ACHN (cell line): ENCODE measurements at places on chromosomes 1 and 21.

- no peak for DNase-seq
Measured at GRCh38 chr1:54325703-54326461, 80.3 kb downstream of the SSBP3 start.

DNA sequence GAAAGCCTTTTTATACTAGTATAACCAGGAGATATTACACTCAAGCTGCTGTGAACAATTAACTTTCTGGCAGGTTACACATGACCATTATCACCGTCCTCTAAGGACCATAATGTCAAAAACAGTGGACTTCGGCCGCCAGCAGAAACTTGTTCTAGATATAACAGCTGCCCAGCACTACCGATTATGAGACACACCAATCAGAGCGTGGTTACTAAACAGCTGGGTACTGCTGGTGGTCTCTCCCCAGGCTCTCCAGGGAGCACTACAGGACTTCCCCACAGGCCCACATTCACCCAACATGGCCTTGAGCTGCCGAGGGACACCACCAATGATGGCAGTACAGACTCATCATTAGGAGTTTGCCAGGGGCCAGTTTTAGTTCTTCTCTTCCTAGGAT lies 57.9 kb upstream of the CTBS start:
- no peak for DNase-seq

GRCh38 chr1:86913896-86914600 lies at the start of gene SELENOF:
SELENOF (minus strand) TSS chr1:86914126; CDS start chr1:86914111, 15 bp downstream.
- peak; percentile 99 for DNase-seq

GRCh38 chr1:193229136-193229535 lies 42.7 kb upstream of the B3GALT2 start:
- no peak for DNase-seq

- DNase-seq, result no peak
Measured at GRCh38 chr1:192086644-192087043, 71.6 kb upstream of the RGS18 start.

- no peak for DNase-seq
Measured at GRCh38 chr1:220817907-220818306, 31.2 kb downstream of the MTARC1 start.

GRCh38 chr21:37671381-37671780 lies 244.9 kb downstream of the KCNJ6 start:
- DNase-seq, result no peak

- no peak for DNase-seq
Measured at GRCh38 chr1:115652236-115652788, 10.5 kb downstream of the VANGL1 start.

- no peak for DNase-seq
Measured at GRCh38 chr1:56189946-56190805, 389.2 kb downstream of the PLPP3 start.

DNA sequence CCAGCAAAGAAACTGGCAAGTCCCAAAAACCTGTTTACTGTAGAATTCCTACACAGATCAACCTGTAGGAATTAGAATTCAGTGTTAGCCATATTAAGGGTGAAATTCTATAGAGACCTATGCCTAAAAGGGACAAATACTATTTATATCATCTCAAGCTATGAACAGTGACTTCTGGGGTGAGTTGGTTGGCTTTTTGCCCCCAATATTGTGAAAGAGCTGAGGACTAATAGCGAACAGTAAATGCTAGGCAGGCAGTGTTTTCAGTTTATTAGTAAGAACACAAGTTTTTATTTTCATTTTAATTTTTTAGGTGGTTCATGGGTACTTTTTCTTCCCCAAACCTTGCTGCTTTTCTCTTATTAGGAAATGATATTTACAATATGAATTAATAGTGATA lies 15.3 kb downstream of the SLC16A4 start:
- no peak for DNase-seq

DNA sequence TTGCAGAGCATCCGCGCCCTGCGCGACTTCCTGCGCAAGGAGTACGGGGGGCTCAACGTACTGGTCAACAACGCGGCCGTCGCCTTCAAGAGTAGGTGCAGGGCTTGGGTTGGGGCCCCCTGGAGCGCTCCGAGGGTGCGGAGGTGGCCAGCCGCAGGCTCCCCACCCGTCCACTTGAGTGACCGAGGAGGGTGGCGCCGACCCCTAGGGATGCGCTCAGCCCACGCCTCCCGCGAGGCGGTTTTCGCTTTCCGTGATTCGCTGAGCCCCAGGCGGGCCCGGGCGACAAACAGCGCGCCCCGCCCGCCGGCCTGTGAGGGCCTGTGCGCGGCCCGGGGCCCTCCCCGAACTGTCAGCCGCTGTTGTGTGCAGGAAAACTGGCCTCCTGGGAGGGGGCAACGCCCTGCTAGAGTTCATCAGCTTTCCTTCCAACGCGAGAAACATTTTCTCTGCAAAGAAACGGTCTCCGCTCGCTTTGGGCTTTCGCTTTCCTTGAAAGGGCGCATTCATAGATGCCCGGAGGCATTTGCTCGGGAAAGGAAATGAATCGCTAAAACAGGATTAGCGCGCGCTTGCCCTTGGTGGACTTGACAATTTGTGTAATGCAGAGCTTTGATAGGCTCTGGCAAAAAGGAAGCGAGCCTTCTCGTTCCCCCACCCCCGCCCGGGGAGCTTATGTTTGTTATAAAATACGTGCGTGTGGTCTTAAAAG lies 668 bp downstream of the CBR3 start:
- DNase-seq, result peak; percentile 73

DNA sequence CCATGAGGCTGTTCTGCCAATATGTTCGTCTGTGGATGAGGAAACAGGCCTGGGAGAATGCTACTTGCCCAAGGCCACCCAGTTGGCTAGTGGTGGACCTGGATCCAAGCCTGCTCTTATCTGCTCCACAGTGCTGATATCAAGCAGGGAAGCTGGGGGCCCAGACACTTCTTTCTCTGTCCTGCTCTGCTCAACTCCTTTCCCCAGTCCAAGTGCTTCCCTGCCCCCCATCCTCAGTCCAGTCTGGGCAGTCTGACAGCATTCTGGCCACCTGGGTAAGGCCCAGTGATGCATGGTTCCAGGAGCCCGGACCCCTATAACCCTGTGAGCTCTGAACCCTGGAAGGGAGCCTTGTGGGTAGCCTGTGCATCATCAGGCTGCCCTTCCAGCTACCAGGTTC lies 4.2 kb upstream of the PAQR7 start:
- DNase-seq, result no peak

- no peak for DNase-seq
Measured at GRCh38 chr21:35922618-35923017, 137.7 kb downstream of the SETD4 start.

DNA sequence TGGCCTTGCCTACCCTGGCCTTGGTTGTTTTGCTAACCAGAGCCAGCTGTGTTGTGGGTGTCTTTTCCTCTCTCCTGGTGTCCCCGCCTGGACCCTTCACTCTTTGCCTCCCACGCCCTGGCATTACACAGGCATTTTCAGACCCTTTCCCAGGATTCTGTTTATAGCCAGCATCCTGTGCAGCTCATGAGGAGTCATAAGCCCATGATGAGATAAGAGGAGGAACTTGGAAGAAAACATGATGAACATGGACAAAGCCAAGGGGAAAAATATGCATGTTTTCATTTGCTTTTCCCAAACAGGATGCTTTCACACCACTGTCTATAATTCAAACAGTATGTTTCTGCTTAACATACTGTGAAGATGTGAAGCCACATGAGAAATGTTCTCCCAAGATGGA lies 18.7 kb upstream of the WARS2 start:
- no peak for DNase-seq

GRCh38 chr1:6330410-6330911 lies 63.1 kb downstream of the ACOT7 start:
- DNase-seq, result no peak

DNA sequence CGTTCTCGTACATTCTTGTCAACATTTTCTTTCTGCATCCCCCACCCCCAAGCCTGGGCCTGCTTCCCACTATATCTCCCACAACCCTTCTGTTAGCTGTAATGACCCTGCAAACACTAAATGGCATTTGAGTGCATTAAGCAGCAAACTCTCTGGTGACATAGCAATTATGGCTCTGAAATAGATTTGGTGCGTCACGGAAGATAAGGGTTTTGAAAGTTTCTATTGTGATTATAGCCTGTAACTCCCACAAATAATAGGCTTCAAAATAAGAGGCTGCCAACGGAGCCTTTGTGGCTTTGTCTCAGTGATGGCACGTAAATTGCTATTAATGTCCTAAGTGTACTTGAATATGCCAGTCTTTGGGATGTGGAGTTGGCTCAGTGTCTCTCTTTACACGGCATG lies 277.6 kb downstream of the PBX1 start:
- DNase-seq, result no peak

- no peak for DNase-seq
Measured at GRCh38 chr1:179253286-179253972, 24.0 kb upstream of the ABL2 start.

GRCh38 chr21:27761623-27762022 lies 794.7 kb upstream of the ADAMTS5 start:
- DNase-seq, result no peak

GRCh38 chr21:28938726-28939125 lies 54.0 kb downstream of the LTN1 start:
- no peak for DNase-seq

DNA sequence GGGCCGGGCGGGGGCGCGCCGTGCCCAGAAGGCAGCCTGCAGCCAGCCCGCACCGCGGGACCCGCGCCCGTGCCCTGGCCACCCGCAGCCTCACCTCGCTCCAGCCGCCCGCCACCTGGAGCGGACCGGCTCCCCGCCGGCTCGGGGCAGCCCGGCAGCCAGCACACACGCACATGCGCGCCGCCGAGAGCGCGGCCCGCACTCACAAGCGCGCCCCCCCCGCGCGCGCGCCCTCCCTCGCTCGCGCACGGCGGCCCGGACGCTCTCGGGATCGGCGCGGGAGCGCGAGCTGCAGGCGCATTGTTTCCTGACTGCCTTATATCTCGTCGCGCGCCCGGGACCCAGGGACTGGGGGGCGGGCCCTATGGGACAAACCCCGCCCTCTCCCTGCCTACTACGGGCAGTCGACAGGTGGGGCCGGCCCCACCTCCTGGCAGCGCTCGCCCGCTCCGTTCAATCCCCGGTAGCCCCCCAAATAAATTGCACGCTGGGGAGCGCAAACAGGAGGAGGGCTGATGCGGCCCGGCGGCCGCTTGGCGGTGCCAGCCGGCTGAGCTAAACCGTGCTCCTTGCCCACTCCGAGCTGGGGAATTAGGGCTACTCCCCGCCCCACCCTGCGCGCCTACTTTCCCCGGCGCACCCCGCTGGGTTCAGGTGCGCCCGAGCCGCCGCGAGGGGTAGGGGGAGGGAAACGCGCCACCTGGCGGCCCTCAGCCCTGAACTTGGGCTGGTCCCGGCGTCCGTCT lies at the start of gene MYCL:
Gene MYCL, minus strand, starts transcription at position 204 of the 746 bp plus-strand sequence. CDS start 483 bp downstream, outside the sequence.
- DNase-seq, result peak; percentile 48

- no peak for DNase-seq
Measured at GRCh38 chr1:56432166-56432971, 147.0 kb downstream of the PLPP3 start.

- peak; percentile 71 for DNase-seq
Measured at GRCh38 chr1:6490181-6491080, 1.0 kb downstream of the PLEKHG5 start.

DNA sequence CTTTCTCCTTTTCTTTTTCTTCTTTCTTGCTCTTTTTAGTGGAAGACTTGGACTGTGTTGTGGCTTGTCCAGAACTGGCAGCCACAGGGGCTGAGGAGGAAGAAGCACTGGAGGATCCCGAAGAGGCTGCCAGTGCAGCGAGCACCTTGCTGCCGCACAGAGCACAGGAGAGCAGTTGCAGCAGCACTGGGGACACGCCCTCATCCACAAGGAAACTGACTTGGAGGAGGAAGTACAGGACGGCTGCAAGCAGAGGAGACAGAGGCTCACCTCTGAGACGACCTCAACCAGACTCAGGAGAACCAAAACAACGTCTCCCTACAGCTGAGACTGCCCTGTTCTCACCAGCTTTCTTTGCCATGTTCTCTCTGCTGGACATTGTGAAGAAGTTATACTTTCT lies 88.9 kb downstream of the UBR4 start:
- DNase-seq, result no peak

GRCh38 chr1:225830841-225831240 lies 20.9 kb downstream of the EPHX1 start:
- no peak for DNase-seq

GRCh38 chr1:222124602-222125001 lies 382.7 kb upstream of the DUSP10 start:
- no peak for DNase-seq

GRCh38 chr21:37845535-37845934 lies 70.7 kb downstream of the KCNJ6 start:
- DNase-seq, result no peak

DNA sequence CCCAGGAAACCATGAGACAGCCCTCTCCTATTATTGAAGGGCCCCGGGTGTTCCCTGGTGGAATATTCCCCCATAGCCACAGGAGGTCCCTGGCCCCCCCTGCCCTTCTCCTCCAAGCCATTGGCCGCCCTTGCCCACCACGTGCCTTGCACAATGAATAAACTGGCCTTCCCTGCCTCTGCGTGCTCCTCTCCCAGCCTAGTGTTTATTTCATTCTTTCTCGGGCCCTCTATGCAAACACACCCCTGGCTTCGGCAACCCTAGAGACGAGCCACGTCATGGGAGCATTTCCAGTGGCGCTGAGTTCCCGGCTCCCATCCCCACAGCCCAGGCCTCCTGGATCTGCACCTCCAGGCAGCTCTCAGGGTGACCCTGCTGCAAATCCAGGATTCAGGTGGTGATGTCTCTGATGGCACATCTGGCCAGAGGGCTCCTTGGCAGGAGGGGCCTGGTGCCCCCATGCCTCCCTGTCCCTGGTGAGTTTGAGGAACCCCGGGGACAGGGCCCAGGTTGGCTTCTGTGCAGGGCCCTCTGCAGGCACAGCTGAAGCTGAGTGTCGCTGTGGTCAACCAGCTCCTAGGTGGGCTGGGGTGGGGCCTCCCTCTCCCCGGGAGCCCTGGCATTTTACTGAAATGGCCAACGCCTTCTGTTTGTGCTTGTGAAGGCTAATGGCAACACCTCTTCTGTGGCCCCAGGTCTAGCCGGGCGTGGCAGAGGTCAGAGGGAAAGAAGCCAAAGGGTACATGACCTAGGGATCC lies 6.2 kb downstream of the KRTAP10-12 start:
- DNase-seq, result no peak

- DNase-seq, result no peak
Measured at GRCh38 chr1:38730511-38731397, 128.8 kb downstream of the RRAGC start.

DNA sequence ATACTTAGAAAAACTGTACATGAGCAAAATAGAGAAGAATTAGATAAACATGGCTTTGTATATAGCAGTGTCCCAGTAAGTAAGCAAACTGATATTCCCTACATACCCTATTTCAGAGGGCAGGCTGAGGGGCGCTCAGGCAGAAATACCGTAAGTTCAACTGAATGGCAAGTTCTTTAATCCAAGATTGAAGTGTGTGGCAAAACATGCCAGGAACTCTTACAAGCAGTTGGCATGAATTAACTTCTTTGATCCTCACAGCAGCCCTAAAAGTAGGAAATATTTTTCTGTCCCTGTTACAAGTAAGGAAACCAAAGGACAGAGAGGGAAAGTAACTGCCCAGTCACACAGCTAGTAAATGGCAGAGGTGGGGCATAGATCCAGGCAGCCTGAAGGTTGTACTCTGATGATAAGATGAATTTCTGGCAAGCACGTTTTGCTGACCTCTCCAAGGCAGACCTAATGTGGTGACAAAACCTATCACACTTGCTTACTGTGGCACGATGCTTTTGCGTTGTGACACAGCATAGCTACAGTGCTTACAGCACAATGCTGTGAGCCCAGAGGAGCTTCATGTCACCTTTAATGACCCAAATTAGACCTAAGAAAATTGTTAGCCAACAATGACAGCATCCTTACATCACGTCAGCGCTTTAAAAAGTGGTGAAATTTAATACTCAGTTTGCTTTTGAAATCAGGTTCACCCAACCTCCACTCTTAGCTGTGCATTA lies 35.0 kb upstream of the THEM4 start:
- no peak for DNase-seq
